ENCODE measurements at places on chromosomes 4 and X.

GRCh38 chrX:49273181-49273727 is 3.7 kb downstream of the PPP1R3F start:
- no peak for DNase-seq

- no peak for DNase-seq
Observed at GRCh38 chrX:400258-400657, 13.6 kb upstream of the PPP2R3B start.

GRCh38 chr4:70849291-70849690 is 9.6 kb upstream of the GRSF1 start:
- no peak for DNase-seq

DNA sequence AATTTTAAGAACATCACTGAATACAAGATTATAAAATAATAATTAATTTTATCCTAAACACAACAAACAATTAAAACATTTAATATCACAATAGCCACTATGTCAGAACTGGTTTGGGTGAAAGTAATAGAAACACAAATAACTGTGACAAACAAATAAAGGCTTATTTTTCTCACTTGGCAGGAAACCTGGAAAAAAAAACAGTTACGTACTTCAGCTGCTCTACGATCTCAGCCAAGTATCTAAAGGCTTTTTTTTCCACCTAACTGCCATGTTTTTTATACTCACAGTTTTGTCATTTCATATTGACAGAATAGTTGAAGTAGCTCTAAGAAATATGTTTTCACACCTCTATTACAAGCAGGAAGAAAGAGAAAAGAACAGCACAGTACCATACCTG is 284.8 kb upstream of the INTU start:
- DNase-seq, result no peak

DNA sequence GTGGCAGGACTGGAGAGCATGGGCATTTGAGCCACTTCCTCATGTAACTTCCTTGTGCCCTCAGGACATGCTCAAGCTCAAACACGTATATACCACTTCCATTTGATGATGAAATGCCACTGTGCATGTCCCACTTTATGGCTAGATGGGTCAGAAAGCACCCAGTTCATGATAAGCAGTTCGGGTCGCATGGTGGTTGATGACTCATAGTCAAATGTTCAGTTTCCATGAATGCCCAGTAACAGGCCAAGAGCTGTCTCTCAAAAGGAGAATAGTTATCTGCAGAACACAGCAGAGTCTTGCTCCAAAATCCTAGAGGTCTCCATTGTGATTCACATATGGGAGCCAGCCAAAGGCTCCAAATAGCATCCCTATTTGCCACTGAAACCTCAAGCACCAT is 48.9 kb upstream of the SPIN3 start:
- DNase-seq, result no peak

DNA sequence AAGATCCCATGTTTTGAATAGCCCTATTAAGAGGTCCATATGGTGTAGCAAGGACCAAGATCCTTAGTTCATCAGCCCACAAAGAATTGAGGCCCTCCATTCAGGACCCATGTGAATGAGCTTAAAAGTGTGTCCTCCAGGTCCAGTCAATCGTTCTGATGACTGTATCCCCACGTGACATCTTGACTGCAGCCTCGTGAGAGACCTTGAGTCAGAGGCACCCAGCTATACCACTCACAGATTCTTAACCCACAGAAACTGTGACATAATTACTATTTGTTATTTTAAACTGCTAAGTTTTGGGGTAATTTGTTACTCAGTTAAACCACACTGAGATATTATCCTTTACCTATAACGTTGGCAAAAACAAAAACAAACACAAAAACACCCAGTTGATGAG is 62.4 kb downstream of the ZNF182 start:
- no peak for DNase-seq

- DNase-seq, result no peak
Observed at GRCh38 chr4:13178621-13179020, 305.5 kb downstream of the RAB28 start.

GRCh38 chrX:56729152-56729850 is at the start of gene NBDY:
Gene NBDY, plus strand, starts transcription at chrX:56729243. Its CDS starts 111 bp downstream, at chrX:56729354.
- no peak for DNase-seq

DNA sequence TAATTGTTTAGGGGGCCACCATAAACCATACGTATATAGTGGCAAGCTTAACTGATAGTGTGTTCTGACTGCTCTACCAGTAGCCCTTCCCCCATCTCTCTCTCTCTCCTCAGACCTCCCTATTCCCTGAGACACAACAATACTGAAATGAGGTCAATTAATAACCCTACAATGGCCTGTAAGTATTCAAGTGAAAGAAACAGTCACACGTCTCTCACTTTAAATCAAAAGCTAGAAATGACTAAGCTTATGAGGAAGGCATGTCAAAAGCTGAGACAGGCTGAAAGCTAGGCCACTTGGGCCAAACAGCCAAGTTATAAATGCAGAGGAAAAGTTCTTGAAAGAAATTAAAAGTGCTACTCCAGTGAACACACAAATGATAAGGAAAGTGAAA is 78.0 kb downstream of the PRDM5 start:
- no peak for DNase-seq

- DNase-seq, result no peak
Observed at GRCh38 chr4:79650794-79651431, 242.9 kb upstream of the GK2 start.

DNA sequence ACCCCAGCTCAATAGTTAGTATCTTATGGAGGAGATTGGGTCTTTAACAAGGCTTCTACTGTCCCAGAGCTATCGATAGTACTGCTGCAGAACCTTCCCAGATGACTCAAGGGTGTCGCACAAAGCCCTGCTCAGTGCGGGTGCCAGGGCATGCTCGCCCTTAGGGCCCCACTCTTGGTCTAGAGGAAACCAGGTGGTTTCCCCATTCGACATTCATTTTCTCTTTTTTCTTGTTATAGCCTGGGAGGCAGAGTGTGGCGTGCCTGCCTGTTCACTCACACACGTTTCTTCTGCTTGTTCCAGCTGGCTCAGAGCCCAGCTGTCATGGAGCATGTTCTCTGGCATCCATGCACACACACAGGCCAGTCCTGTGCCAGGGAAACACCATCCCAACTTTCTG is 144.5 kb downstream of the SMIM20 start:
- DNase-seq, result no peak

DNA sequence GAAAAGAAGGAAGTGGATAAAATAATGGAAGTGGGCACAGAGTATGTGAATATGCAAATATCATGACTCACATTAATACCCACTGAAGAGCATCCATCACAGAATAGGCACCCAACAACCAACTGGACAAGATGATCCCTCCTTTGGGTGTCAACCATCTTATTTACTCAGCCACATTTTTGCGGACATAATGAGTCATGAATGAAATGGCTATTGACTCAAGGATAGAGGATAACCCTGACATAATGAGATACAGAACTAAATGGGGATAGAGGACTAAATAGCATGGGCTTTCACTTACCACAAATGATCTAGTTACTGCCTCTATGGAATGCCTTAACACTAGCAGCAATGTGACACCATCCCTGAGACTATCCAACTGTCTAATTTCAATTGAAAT is 224.7 kb downstream of the ANTXR2 start:
- no peak for DNase-seq

- no peak for DNase-seq
Observed at GRCh38 chr4:121477480-121477879, 96.7 kb upstream of the QRFPR start.

- no peak for DNase-seq
Observed at GRCh38 chr4:24126776-24127175, 236.9 kb upstream of the PPARGC1A start.

GRCh38 chrX:137171626-137172025 is 137.8 kb upstream of the GPR101 start:
- no peak for DNase-seq

GRCh38 chr4:128470492-128471053 is 183.0 kb upstream of the PGRMC2 start:
- no peak for DNase-seq

DNA sequence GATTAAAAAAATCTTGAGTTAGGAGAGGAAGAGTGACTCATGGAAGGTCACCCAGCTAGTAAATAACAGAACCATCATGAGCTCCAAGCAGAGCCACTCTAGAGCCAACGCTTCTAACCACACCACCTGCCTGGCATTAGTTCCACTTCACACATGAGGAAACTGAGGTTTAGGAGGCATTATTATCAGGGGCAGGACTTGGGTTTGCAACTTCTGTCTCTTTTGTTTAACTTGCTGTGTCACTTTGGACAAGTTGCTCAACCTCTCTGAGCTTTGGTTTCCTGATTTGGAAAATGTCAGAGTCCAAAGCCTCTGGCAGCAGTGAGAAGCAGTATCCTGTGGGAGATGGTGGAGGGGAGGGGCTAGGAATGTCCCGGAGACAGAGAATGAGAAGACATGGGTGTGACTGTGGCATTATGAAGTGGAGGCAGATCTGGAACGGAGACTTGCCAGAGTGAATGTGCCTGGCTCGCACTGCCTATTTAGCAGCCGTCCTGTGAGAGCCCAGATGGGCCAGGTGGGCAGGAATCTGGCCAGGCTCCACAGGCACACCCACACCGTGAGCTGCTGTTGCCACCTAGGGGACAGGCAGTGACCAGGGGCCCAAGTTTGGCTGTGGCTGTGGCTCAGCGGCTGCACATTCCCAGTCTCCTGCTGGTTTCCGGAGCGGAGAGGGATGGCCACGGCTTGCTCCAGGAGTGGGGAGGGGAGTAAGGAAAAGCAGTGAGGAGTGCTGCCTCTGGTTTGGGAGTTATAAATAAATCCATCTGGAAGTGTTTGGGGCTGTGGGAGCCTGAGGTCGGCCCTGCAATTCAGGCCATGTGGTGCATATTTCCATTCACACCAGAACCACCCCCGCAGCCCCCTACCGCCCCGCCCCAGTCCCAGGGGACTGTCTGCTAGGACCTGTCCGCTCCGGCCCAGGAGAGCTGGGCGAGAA is 93.4 kb downstream of the NHSL2 start:
- DNase-seq, result peak; percentile 48

GRCh38 chrX:39409246-39409917 is 608.1 kb downstream of the MID1IP1 start:
- DNase-seq, result no peak

DNA sequence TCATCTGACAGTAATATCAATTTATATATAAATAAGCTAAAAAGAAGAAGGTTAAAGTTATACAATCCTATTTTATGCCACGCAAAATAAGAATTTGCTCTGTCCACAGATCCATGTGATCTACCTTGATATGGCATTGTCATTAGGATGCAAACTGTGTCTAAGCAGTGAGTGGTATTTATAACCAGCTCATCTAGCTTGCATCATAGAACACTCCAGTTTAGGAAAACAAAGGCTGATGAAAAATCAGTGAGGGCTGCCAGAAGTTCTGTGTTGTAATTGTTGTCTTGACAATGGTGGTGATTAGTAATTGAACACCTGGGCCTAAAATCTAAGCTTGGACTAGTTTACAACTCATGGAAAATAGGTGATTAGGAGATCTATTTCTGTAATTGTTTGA is 111.0 kb downstream of the CPE start:
- DNase-seq, result no peak

- no peak for DNase-seq
Observed at GRCh38 chrX:102959471-102959870, 22.4 kb downstream of the RAB40AL start.

Data from Caco-2 (cell line).